ENCODE measurements at places on chromosomes 2 and 18. TPM values are rescaled to one million over a fixed set of nuclear protein-coding genes. Genes with fewer than 3 reads are reported as not detected.

DNA sequence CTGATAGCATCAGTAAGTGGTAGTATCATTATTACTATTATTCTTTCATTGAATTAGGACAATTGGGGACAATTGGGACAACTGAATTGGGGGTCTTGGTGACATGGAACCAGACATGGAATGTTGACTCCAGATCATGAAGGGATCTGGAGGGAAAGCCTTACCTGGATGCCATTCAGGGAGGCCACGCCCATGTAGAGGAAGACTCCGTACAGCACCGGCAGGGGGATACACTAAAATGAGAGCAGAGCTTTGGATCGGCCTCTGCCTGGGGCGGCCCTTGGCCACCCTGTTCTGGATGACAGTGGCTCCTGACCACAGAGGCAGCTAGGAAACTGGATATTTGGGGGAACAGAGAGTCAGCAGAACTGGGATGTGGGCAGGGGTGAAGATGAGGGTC, 29.2 kb downstream of the MTHFD2 start:
- no peaks in the 10 kb centered on the region for H3K27me3 ChIP-seq
- peaks cover 34% of the 10 kb centered on the region for H3K4me1 ChIP-seq
- no peak for DNase-seq
- no peak overlapping the region for H3K27ac ChIP-seq
- H3K4me3 ChIP-seq = no peak overlapping the region

- no peak for DNase-seq
- H3K4me1 ChIP-seq = peaks cover 3% of the 10 kb centered on the region
- H3K27me3 ChIP-seq = no peaks in the 10 kb centered on the region
- H3K36me3 ChIP-seq = no peaks in the 10 kb centered on the region
Observed at GRCh38 chr18:8735274-8735673, 29.9 kb downstream of the MTCL1 start.

The TRIM43 gene
- not detected for total RNA-seq

DNA sequence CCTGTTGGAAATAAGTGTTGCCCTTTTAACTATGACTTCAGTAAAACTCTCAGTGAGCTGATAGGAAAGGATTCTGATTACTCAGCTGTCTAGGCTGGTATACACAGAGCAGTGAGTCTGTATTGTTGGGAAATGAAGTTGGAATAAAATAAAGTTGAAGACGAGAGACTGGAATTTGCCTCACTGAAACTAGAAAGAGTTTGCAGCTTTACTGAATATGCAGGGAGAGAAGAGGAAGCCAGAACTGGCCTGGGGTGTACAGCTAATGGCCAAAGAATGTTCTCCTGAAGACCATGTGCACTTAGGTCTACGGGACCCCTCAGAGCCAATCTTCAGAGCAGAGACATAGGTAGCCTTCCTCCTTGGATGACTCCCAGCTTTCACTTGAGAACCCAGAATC, 26.5 kb downstream of the EIF4E2 start:
- no peak overlapping the region for H3K27ac ChIP-seq
- H3K4me1 ChIP-seq = no peaks in the 10 kb centered on the region
- DNase-seq = no peak
- H3K4me3 ChIP-seq = no peak overlapping the region
- peaks cover 29% of the 10 kb centered on the region for H3K36me3 ChIP-seq

GRCh38 chr2:169082995-169083394, 13.6 kb downstream of the DHRS9 start:
- no peaks in the 10 kb centered on the region for H3K27me3 ChIP-seq
- no peak overlapping the region for H3K4me3 ChIP-seq
- DNase-seq = no peak
- no peaks in the 10 kb centered on the region for H3K36me3 ChIP-seq

The NR4A2 gene
- 4.4 TPM for total RNA-seq

GRCh38 chr2:145595296-145595695, 1075.4 kb upstream of the ZEB2 start:
- no peak overlapping the region for H3K27ac ChIP-seq
- H3K27me3 ChIP-seq = no peaks in the 10 kb centered on the region
- H3K4me3 ChIP-seq = no peak overlapping the region
- no peaks in the 10 kb centered on the region for H3K4me1 ChIP-seq

DNA sequence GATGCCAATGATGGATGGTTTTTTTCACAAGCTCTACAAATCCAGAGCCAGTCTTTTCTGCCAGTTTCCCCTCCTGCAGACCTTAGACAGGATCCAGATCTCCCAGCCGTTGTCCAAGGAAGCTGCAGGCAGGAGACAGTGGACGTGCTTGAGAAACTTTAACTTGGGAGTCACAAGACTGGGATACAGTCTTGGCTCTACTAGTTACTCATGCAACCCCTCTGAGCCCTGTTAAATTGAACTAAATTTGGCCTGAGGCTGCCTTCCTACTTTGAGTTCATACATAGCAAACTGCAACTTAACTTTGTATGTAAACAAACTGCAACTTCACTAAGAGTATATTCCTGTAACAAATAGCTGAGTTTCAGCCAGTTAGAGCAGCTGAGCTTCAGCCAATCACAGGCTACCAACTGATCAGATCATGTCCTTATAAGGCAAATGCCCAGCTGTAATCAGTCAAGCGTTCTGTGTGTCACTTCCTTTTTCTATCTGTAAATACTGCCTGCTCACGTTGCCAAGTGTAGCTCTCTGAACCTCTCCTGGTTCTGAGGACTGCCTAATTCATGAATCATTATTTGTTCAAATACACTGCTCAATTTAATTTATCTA, 140.9 kb downstream of the CAPN13 start:
- H3K36me3 ChIP-seq = no peaks in the 10 kb centered on the region
- H3K4me3 ChIP-seq = no peak overlapping the region
- no peak for DNase-seq
- no peaks in the 10 kb centered on the region for H3K27me3 ChIP-seq
- H3K27ac ChIP-seq = peak overlapping the region; percentile 36
- H3K4me1 ChIP-seq = no peaks in the 10 kb centered on the region

- H3K27ac ChIP-seq = no peak overlapping the region
- H3K36me3 ChIP-seq = no peaks in the 10 kb centered on the region
- no peak for DNase-seq
Observed at GRCh38 chr2:56502616-56503015, 318.8 kb downstream of the CCDC85A start.

The DSG2 gene
- 0.81 TPM for total RNA-seq

DNA sequence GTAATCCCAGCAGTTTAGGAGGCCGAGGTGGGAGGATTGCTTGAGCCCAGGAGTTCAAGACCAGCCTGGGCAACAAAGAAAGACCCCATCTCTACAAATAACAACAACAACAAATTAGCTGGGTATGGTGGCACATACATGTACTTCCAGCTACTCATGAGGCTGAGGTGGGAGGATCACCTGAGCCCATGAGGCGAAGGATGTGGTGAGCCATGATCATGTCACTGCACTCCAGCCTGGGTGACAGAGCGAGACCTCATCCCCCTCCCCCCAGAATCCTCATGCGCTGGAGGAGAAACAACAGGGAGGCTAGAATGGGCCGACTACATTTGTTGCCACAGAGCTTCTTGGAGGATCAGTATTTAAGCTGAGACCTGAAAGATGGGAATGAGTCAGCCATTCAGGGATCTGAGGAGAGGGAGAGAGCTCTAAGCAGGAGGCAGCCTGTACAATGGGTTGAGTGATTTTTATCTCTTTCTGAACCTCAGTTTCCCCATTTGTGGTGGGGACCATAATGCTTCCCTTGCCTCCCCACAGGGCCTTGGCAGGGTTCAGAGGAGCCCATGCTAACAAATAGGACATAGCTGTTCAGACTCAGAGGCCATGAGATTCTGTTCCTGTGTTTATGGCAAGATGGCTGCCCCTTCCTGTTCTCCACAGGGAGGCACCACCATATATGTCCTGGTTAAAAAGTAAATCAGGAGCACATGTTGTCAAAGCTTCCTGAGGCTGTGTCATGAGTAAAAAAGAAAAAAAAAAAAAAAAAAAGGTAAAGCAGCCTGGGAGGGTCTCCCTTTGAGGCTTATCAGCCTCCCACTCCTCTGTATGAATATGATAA, 131.4 kb upstream of the HAAO start:
- H3K36me3 ChIP-seq = no peaks in the 10 kb centered on the region
- no peaks in the 10 kb centered on the region for H3K27me3 ChIP-seq
- no peak overlapping the region for H3K4me3 ChIP-seq
- peaks cover 83% of the 10 kb centered on the region for H3K4me1 ChIP-seq

The GLI2 gene
- 4.9 TPM for total RNA-seq

- no peaks in the 10 kb centered on the region for H3K4me1 ChIP-seq
- no peak overlapping the region for H3K4me3 ChIP-seq
- no peak overlapping the region for H3K27ac ChIP-seq
- H3K36me3 ChIP-seq = no peaks in the 10 kb centered on the region
- DNase-seq = no peak
Observed at GRCh38 chr2:37357069-37357468, 12.6 kb downstream of the QPCT start.

- peak overlapping the region; percentile 55 for H3K27ac ChIP-seq
- H3K4me1 ChIP-seq = peaks cover 52% of the 10 kb centered on the region
- no peak for DNase-seq
- H3K36me3 ChIP-seq = no peaks in the 10 kb centered on the region
- no peak overlapping the region for H3K4me3 ChIP-seq
Observed at GRCh38 chr2:69046221-69046662, 33.3 kb downstream of the ANTXR1 start.

The SPEG gene
- total RNA-seq = 426 TPM

The C1GALT1C1L gene
- total RNA-seq = not detected

DNA sequence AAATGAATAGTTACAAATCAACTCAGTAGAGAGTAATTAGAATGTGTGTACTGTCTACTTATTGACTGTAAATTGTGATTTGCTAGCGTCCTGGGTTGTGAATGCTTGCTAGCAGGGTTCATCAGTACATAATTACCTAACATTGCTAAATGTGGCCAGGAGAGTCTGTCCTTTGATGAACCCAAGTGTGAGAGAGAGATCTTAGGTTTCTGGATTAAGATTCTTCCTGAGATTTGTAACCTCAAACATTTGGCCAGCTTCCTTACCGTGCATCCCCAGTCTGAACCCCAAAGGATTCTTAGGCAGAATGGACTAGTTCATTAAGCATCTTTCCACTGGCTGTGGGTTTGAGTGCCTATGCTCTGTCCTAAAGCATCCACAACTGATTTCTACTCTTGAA, 84.0 kb upstream of the ITPRID2 start:
- no peak for DNase-seq
- no peaks in the 10 kb centered on the region for H3K36me3 ChIP-seq
- peaks cover 62% of the 10 kb centered on the region for H3K4me1 ChIP-seq
- H3K27ac ChIP-seq = peak overlapping the region; percentile 58

DNA sequence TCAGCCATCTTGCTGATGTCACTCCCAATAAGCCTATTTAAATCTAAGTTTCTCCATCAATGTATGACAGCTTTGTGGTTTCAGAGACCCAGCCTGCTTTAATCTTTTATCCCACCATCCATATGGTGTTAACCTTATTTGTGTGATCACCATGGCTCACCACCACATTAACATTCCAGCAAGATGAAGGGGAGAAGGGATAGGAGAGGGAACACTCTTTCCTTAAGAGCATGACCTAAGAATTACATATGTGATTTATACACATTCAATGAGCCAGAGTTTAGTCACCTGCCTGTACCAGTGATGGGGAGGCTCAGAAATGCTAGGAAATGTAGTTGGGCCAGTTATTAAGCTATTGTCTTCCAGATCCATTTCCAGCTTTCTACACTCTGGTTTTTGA, 44.5 kb upstream of the CHN1 start:
- no peaks in the 10 kb centered on the region for H3K36me3 ChIP-seq
- H3K4me3 ChIP-seq = no peak overlapping the region
- no peaks in the 10 kb centered on the region for H3K27me3 ChIP-seq
- no peaks in the 10 kb centered on the region for H3K4me1 ChIP-seq

GRCh38 chr2:192190474-192190873, 4.3 kb downstream of the TMEFF2 start:
- no peaks in the 10 kb centered on the region for H3K27me3 ChIP-seq
- no peak overlapping the region for H3K27ac ChIP-seq
- H3K4me3 ChIP-seq = no peak overlapping the region
- no peak for DNase-seq

DNA sequence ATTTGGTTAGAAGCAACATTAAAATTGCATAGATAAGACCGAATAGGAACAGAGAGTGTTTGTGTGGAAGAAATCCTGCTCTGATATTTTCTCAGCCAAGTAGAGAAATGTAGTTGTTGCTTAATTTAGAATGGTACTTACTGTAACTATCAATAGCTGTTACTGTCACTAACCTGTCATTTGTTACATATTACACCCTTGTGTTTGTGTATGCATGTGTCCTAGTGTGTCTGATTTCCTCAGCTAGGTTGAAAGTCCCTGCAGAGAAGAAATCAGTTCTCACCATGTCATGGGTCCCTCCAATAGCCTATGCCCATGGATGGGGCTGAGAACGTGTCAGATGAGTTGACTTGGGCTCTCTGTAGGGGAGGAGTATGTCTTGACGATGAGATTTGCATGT, 94.4 kb downstream of the SPTBN1 start:
- no peaks in the 10 kb centered on the region for H3K4me1 ChIP-seq
- no peaks in the 10 kb centered on the region for H3K27me3 ChIP-seq
- no peak for DNase-seq
- H3K4me3 ChIP-seq = no peak overlapping the region
- no peaks in the 10 kb centered on the region for H3K36me3 ChIP-seq
- H3K27ac ChIP-seq = no peak overlapping the region

DNA sequence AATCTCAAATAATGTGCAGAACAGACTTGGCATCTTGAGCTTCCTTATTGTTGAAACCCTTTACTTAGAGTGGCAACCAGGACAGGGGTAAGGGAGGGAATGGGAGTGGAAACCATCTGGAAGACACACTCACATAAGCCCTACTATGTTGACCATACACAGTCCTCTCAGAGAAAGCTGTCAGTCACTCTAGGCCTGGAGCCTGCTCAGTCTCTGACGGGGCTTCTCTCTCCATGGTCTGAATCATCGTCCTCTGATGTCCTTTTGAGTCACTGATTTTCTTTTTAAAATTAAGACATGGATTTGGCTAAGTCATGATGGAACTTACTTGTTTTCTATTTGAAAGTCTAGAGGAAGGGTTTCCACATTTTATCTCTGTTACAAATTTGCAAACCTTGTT, 74.0 kb downstream of the MYO1B start:
- H3K27ac ChIP-seq = no peak overlapping the region
- no peak overlapping the region for H3K4me3 ChIP-seq
- no peaks in the 10 kb centered on the region for H3K36me3 ChIP-seq
- DNase-seq = no peak
- peaks cover 16% of the 10 kb centered on the region for H3K4me1 ChIP-seq
- H3K27me3 ChIP-seq = no peaks in the 10 kb centered on the region

- H3K27ac ChIP-seq = no peak overlapping the region
- no peak for DNase-seq
- H3K36me3 ChIP-seq = no peaks in the 10 kb centered on the region
- no peak overlapping the region for H3K4me3 ChIP-seq
Observed at GRCh38 chr2:54952978-54953456, 97.2 kb downstream of the RTN4 start.

GRCh38 chr18:1619507-1619906, 714.8 kb downstream of the ADCYAP1 start:
- H3K27ac ChIP-seq = no peak overlapping the region
- H3K4me3 ChIP-seq = no peak overlapping the region
- H3K4me1 ChIP-seq = no peaks in the 10 kb centered on the region
- no peak for DNase-seq
- no peaks in the 10 kb centered on the region for H3K36me3 ChIP-seq

DNA sequence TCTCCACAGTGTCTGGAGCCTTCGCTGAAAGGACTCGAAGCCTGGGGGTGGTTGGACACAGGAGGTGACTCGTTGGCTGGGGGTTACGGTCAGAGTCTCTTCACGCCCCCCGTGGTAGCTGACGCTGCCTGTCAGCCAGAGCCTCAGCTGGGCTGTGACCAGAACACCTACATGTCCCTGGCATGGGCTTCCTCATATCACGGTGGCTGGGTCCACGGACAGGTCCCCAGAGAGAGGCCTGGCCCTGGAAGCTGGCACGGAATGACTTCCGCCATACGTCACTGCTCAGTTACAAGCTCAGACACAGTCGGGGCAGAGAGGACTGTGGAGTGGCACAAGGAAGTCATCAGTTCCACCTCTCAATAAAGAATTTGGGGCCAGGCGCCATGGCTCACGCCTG, 28.5 kb downstream of the ITGB1BP1 start:
- H3K4me1 ChIP-seq = no peaks in the 10 kb centered on the region
- no peak for DNase-seq
- H3K36me3 ChIP-seq = peaks cover 51% of the 10 kb centered on the region
- H3K27ac ChIP-seq = no peak overlapping the region
- no peaks in the 10 kb centered on the region for H3K27me3 ChIP-seq
